ENCODE measurements at places on chromosomes 4 and X.

DNA sequence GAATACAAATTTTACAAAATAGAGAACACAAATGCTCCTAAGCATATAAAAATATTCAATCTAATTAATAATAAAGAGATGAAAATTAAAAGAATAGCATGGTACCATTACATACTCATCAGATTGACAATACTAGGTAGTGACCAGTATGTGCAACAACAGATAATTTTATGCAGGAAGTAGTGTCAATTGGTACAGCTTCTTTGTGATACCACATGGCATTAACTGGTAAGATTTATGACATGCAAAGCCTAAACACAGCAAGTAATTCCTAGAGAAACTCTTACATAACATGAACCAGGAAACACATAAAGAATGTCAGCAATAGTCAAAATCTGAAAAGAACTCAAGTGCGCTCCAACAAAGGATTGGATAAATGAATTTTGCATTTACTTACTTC, 26.3 kb downstream of the CXCL2 start:
- no peak for DNase-seq

DNA sequence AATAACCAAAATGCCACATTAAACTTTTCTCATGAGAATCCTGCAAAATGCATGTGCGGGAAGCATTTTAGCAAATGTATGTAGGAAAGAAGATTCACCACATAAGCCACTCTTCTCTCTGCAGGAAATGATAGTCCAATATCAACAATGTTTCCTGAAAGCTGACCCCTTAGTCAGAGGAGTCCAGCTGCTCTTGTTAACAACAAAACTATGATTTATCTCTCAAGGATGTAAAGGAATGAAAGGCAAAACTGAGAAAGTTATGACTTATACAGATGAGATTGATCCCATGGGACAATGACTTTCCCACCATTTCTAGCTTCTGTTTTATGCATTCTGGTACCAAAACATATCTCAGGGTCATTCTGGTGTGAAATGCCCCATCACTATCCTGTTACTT, 125.0 kb upstream of the EDNRA start:
- peak; percentile 86 for DNase-seq

- DNase-seq, result peak; percentile 64
Observed at GRCh38 chr4:48141048-48141447, 7.0 kb upstream of the TXK start.

GRCh38 chr4:15493411-15493810, 23.7 kb downstream of the CC2D2A start:
- no peak for DNase-seq

GRCh38 chr4:20323991-20324390, 72.3 kb downstream of the SLIT2 start:
- no peak for DNase-seq

DNA sequence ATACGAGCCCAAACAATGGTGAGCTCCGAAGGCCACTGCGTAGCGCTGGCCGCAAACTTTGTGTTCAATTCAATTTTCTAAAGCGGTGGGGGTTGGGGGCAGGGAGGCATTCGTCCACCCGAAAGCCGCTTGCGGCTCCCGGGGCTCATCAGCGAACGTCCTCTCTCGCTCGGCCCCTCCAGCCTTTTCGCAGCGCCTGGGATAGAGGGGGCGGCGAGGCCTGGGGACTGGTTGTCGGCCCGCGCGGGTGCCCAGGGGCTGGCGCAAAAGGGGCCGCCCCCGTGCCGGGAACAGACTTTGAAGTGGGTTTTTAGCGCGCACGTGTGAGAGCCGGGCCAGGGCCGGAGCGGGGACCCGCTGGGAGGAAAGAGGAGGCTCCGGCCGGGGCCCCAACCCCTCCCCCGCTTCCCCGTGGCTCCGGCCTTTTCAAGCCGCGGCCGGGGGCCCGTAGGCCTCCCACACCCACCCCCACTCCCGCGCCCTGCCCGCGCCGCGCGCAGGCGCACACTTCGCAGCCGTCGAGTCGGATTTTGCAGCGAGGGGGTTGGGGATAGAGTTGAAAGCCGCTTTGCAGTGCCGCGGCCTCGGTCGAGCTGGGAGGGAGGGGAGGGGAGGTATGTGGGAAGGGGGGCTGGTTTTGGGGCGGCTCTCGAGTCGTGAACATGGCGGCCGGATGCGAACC, 8.3 kb downstream of the ZIC3 start:
- DNase-seq, result no peak

DNA sequence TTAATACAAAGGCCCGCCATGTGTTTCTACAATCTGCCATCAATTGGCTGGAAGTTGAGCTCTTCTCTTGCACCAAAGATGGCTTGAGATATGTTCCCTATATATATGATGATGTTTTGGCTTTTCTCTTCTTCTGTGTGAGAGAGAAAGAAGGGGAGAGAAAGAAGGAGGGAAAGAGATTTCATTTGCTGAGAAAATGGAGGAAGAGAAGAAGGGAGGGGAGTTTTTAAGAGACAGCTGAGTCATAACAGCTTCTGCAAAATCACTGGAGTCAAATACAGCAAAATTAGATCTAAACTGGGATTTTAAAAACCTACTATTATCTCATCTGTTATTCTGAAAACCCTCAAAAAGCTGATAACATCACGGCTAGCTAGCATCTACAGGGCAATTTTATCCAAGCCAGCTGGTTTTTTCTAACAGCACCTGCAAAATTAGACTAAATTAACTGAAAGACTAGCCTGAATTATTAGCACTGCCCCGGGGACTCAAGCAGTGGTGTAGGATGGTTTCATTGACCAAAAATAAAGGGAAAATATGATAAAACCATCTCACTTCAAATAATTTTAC, 647.6 kb upstream of the ACTRT1 start:
- DNase-seq, result no peak

DNA sequence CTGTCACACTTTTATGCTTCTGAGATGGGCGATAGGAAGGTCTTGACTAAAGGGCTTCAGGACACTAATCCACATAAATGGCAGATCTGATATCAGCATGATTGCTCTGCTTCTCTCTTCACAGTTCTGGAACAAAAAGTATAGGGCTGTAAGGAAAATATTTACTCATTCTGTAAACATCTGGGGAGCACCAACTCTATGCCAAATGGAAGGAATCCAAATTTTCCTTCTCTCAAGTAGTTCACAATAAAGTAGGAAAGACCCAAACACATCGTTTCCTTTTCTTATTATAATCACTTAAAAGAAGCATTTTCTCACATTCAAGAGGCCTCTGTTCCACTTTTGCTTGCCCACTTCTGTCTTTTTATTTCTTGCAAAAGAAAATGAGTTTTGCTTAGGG, 45.9 kb upstream of the F9 start:
- DNase-seq, result no peak

- DNase-seq, result peak; percentile 66
Observed at GRCh38 chr4:89617317-89617716, 219.6 kb downstream of the SNCA start.

GRCh38 chr4:99209671-99210070, 9.4 kb downstream of the ADH6 start:
- peak; percentile 27 for DNase-seq

DNA sequence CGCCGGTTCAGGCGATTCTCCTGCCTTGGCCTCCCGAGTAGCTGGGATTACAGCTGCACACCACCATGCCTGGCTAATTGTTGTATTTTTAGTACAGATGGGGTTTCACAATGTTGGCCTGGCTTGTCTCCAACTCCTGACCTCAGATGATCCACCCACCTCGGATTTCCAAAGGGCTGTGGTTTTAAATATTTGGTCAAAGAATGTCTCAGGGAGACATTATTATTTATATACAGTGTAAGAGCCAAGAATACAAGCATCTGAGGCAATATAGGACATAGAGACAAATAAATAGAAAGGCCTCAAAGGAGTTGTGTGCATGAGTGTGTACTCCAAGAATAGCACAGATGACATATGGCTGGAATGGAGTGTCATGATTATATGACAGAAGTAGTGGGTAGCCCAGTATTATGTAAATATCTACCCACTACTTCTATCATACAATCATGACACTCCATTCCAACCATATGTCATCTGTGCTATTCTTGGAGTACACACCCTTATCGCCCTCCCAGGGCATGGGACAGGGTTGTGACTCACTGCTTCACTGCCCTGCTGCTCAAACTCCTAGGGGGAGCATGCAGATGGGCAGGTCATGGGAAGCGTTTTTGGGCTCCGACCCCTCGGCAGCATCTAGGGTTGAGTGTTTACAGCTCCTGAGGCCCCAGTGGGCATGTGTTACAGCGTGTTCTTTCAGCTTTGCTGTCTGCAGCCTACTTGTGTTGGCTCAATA, 1649.8 kb upstream of the PCDH10 start:
- peak; percentile 1 for DNase-seq

DNA sequence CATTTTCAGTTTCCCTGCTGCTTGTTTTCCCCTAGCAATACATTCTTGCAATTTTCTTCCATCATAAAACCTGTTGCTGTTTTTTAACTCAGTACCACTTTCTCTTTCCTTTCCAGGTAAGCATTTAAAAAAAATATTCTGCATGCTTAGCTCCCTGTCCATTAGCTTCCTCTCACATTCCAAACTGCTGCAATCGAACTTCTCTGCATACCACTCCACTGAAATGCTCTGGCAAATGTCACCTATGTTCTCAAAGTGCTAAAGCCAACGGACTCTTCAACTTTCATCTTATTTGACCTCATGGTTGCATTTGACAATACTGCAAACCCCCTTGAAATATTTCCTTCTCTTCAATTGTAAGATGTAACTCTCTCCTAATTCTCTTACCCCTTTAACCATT, 192.7 kb downstream of the ANAPC10 start:
- DNase-seq, result no peak

DNA sequence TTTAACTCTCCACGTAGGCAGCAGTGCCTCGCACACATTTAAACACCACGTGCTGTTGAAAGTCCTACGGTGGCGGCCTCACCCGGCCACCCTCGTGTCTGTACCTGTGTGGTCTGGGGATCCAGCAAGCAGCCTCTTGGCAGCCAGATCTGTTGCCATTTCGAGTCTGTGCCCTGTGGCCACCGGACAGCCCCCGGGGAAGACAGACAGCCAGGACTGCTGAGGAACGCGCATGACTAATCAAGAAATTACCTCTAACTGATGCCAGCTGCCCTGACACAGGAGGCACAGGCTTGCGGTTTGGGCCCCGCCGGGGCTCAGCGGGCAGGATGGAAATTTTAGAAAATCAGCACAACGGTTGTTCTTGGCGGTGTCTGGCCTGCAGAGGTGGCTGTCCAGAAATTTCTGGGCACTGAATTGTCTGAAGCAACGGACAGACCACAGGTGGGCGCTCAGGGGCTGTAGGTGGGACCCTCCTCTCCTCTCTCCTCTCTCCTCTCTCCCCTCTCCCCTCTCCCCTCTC, 15.6 kb upstream of the ASMTL start:
- peak; percentile 70 for DNase-seq

DNA sequence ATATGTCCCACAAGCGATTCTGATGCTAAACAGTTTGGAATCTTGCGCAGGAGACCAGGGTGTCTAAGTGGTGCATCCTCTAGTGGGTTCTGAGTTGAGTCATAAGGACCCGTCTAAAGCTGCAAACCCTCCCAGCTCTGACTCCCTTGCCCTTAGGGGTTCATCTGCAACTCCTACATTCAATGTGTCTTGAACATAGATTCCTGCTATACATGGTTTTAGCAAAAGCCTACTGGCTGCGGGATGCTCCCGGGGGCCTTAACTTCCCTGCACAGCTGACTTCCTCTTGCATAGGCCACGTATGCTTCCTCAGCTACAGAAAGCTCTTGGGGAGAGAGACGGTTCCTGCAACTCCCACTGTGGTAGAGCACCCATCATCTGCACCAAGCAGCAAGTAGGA, 236.7 kb downstream of the EVC2 start:
- no peak for DNase-seq

DNA sequence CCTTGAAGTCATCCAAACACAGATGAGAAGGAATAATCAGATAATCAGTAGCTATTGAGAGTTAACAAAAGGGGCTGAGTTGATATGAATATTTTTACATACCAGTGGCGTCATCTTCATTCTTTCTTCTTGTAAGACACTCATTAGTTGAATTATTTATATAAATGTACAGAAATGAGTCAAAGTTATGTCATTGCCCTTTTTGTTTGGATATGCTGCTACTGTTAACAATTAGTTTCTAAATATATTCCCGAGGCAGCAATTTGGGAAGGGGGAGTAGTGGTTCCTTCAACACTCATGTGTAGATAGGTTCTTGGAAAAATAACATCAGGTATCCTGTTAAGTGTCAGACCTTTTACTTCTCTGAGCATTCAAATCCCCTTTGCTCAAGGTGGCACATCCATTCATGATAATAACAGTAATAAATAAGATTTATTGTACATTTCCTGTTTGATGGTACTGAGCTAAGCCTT, 436.6 kb downstream of the SPRY1 start:
- DNase-seq, result peak; percentile 78

DNA sequence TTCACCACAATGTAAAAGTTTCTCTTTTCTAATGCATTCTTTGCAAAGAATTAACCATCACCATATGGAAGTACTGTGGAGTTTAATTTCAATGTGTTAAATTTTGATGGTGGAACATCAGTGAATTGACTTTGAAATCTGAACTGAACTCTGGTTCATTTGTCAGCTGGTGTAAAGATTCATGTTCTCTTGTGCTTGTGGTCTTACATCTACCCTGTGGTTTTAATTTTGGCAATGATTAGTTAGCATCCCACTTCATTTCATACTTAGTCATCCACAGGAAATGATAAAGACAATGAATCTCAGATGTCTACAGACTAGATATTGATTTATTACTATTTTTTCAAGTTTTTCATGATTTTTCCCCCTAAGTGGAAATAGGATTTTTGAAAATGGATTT, 77.8 kb downstream of the GRID2 start:
- peak; percentile 1 for DNase-seq

DNA sequence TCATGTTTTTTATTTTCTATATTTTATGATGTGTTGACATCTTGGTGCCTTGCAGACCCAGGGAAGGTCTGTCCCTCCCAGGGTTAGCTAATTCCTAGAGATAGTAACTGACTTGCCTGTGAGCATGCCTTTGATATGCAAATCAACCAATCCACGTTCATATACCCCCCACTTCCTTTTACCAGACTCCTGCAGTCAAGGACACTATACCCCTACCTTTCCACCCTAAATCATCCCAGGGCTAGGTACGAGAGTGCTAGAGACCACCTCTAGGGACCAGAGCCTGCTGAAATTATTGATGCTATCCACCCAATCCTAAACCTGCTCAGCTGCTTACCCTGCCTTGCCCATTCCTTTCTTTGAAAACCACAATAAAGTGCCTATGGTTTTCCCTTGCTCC, 7.5 kb upstream of the PHEX start:
- no peak for DNase-seq

DNA sequence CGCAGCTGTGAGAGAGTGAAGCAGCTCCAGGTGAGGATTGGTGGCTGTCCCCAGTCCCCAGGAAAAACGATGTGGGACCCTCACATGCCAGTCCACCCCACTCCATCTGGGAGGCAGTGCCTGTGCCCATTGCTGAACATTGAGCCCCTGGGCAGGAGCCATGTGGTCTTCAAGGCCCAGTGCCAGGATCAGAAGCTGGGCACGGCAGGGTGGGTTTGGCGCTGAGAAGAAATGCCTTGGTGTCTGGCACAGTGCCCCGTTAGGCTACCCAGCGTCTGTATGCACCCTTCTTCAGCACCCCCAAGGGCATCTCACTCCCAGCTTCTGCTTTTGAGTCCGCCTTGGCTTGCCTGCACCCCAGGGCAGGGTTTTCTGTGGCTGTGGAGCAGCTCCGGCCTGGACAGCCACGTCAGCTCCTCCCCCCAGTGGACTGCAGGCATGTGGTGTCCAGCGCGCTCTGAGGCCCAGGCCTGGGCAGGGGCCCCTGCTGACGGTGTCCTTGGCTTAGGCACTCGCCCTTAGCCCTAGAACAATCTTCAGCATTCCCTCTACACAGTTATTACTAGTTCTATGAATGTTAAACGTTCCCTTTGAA, 28.6 kb downstream of the RGS12 start:
- DNase-seq, result peak; percentile 57

Data from GM23248 (cell line).